Hippocampal formation (tissue), 2 donors: ENCODE measurements at places on chromosomes 7 and 10.
A peak's percentile ranks its signal among the peaks of the same experiment; 100 is the strongest.

DNA sequence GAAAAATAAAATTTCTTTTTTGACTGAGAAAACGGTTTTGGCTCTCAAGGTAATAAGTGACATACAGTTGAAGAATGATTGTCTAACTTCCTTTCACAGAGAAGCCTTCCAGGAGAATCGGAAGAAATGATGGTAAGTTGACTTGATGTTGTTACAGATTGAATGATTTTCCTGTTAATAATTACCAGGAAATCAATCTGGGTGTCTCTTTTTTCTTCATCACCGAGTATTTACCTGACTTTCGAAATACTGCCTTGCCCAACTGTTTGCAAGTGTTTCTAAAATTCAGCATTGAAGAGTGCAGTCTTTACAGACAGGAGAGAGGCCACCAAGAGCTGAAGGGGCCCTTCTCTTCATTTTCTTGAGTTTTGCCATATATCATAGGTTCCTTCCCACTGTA lies 4.0 kb downstream of the ITIH2 start:
- DNase-seq = no peak

DNA sequence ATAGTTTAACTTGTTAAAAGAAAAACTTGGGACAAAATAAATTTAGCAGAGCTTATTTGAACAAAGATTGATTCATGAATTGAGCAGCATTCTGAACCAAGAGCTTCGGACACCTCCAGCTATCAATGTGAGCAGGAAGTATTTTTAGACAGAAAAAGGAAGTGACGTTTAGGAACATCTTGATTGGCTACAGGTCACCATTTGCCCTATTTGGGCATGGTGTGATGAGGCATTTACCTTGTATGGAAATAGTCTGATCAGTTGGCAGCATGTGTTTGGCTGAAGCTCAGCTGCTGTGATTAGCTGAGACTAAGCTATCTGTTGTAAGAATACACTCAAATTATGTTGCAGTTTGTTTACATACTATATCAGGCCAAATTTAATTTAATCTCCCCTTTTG lies 185.1 kb downstream of the ATRNL1 start:
- DNase-seq = no peak

- no peak for DNase-seq
These were observed 127.5 kb downstream of the CUBN start for GRCh38 chr10:17001961-17002749.

DNA sequence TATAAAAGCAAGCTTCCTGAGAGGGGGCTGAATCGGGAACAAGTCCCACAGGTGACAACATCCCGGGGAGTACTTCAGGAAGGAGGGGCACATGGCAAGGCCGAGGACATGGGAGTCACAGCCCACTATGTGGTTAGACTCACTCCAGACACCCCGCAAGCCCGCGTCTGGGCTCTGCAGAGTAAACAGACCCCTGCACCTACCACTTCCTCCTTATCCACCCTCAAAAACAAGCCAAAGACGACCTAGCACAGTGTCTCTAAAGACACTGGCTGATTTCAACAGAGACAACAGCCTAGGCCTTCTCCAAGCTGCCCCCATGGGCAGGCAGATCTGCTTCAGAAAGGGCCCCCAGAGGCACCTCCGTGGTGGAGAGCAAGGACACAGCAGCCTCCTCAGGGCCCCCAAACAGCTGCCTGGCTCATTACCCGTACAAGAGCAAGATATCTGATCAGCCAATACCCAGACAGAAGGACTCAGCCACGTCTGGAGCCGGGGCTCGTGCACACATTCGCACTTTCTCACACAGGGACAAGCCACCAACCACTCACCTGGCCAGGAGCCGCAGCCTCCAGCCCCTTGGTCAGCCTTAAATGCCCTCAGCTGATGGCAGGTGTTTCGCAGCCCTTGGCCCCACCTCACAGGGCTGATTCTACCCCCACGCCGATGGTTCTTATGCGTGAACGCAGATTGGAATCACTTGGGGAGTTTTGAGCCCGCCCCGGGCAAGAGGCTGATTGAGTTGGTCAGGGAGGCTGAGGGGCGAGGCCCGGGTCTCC lies 10.7 kb upstream of the KPNA7 start:
- DNase-seq = no peak

- no peak for DNase-seq
These were observed 171.7 kb downstream of the FAM107B start for GRCh38 chr10:14602807-14603533.

- DNase-seq = no peak
These were observed 39.0 kb upstream of the RASGEF1A start for GRCh38 chr10:43305876-43306275.

DNA sequence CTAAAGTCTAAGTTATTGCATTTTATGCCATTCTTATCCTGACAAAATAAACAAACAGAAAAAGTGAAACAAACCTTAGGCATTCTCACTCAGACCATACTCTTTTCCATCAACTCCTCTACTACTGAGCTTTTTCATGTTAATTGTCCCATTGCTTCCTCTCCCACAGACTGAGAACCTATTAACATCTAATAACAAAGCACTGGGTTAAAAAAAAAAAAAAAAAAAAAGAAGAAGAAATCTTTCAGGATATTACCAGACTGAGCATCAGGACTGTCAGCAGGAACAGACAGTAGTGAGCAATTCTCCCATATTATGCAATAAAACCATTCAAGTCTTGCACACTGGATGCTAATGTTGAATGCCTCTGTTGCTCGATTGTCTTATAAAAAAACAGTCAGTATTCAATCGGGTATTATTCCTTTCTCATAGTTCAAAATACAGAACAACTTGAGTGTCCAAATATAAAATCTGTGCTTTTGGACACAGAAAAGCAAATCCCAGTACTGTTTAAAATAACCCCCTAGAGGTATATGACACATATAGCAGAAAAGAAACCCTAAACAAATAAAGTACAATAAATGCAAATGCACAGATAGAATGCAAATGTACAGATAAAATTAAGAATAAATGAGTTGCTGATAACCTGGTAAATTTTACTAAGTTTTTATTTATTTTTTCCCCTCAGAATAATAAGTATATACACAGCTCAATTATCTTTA lies 531.3 kb upstream of the LRRTM3 start:
- DNase-seq = no peak

DNA sequence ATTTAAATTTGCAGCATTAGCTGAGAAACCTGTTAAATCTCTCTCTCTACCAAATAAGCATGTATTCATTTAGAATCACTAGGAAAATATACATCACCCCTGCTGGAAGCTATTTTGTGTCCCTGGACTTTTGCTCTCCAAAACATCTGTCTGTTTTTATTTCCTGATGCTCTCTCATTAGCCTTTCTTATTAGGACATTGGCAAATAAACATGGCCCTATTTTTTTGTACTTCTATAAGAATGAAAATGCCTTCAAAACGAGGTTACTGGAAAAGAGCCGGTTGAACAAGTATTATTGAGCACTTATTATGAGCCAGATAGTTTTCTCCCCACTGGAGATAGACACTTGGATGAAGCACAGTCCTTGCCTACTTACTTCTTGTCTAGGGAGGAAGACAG lies 206.9 kb downstream of the GALNT17 start:
- DNase-seq = no peak

GRCh38 chr7:128963327-128963757 lies 25.6 kb downstream of the IRF5 start:
- no peak for DNase-seq

GRCh38 chr10:29896053-29896452 lies 163.3 kb downstream of the JCAD start:
- no peak for DNase-seq

- DNase-seq = no peak
These were observed 1.9 kb upstream of the EPHB4 start for GRCh38 chr7:100829150-100829716.

GRCh38 chr10:52316500-52316899 lies 2.4 kb downstream of the DKK1 start:
- DNase-seq = no peak

DNA sequence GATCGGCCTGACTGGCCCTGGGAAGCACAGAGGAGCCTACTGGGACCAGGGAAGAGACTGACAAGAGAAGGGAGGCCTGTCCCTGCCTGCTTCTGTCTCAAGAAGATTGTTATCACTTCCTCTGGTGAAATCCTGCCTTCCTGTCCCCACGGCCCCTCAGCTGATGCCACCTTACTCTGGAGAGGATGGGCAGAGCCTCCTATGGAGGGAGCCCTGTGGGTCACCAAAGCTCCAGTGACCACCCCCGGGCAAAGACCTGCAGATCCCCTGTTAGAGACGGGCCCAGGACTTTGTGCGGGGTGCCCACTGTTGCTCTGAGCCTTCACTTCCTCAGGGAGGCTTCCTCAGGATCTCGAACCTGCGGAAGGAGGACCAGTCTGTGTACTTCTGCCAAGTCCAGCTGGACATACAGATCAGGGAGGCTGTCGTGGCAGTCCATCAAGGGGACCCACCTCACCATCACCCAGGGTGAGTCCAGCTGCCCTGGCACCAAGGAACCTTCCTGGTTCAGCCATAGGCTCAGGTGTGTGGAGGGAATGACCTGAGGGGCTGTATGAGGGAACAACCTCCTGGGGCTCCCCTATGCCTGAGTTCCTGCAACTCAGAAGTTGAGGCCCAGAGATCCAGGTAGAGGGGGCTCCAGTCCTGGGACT lies 1.4 kb upstream of the PILRB start:
- no peak for DNase-seq

DNA sequence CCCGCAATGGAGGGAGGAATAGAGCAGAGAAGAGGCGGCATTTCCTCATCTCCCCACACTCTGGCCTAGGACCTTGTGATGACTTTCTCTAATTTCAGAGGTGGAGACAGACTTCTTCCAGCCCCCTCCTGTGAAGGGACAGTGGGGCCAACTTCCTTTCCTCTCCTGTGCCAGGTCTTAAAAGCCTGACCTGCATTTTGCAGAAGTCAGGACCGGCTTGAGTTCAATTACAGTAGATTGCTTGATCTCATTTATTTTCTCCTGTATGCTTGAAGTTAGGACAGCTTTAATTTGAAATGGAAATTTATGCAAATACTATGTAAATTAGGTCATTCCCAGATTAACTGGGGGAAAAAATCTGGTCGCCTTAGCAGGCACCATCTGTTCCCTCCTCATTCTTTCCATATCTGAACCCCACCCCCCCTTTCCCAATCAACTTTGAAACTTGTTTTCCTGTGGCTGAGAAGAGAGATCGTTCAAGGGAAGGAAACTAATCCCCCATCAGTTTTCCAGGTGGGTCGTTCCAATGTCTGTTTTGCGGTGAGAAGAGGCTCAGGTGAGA lies 57.1 kb downstream of the SYPL1 start:
- DNase-seq = peak; percentile 17

- DNase-seq = no peak
These were observed 29.8 kb downstream of the GPRIN2 start for GRCh38 chr10:46526682-46527038.

DNA sequence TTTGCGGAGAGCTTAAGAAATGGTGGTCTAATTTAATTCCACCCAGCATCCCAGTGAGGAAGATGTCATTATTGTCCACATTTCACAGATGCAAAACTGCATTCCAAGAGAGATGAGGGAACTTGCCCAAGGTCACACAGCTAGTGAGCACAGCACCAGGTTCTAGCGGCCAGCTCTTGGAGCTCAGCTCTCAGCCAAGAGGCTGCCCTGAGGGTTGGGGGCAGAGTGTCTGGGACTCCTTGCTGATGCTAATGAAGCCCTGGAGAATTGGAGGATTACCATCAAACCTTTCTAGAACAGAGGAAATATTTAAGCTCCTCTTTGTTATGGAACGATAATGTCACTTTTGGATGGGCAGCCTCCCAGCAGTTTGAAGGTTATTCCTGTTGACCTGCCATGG lies 48.0 kb downstream of the PLPP4 start:
- DNase-seq = no peak

DNA sequence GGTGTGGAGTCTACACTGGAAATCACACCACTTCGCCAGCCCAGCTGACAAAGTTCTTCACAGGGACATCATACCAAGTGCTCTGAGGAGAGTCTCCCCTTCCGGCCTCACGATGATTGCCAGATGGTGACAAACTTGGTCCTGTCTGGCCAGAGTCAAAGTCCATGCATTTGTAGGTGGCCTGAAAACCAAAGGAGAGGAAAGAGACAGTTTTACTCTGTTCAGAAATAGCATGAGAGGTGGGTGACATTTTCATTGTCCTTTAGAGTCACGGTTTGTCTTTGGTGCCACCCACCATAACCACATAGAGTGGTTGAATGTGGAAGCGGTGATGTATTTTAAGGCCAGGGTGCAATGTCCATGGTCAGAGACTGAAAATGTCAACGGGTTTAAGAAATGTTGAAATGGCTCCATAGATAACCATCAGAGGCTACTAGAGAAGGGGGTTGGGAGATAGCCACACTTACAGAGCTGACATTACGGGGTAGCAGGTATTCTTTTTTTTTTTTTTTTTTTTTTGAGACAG lies 33.0 kb downstream of the BTBD16 start:
- DNase-seq = no peak

GRCh38 chr7:48875045-48875916 lies 49.1 kb upstream of the CDC14C start:
- DNase-seq = peak; percentile 58

DNA sequence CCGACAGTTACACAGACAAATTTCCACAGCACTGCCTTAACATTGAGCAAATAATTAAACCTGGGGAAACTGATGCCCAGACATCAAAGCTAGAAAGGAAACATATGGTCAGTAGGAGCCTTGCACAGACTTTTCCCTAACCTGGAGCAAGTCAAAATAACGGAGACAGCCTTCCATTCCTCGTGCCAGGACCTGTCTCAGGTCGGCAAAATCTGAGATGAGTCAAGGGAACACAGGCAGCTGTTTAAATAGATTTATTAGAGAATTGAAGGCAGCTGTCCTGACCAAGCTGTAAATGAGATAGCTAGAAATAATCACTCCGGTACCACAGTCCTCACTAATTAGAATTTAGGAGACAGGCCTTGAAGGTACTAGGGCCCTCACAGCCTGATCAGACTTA lies 81.2 kb downstream of the RAMP3 start:
- no peak for DNase-seq

DNA sequence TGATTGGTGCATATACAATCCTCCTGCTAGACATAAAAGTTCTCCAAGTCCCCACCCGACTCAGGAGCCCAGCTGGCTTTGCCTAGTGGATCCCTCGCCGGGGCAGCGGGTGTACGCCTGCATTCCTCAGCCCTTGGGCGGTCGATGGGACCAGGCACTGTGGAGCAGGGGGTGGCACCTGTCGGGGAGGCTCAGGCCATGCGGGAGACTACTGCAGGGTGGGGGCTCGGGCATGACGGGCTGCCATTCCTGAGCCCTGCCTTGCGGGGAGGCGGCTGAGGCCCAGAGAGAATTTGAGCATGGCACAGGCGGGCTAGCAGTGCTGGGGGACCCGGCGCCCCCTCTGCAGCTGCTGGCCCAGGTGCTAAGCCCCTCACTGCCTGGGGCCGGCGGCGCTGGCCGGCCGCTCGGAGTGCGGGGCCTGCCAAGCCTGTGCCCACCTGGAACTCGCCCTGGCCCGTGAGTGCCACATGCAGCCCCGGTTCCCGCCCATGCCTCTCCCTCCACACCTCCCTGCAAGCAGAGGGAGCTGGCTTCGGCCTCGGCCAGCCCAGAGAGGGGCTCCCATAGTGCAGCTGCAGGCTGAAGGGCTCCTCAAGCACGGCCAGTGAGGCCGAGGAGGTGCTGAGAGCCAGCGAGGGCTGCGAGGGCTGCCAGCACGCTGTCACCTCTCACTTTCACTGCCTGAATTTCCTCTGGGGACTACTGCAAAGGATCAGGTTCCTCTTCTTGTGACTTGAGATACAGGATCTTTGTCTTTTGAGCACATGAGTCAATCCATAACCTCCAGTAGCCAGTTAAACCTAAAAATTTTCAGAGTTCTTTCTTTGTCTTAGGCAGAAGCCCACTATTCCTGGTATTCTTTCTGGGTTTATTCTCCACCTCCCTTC lies 25.1 kb upstream of the ELOVL3 start:
- no peak for DNase-seq

- no peak for DNase-seq
These were observed 80.1 kb downstream of the OSBPL3 start for GRCh38 chr7:24899905-24900304.

GRCh38 chr7:48667407-48667806 lies 256.9 kb upstream of the CDC14C start:
- DNase-seq = no peak
